Suppressor macrophage treated with lipopolysaccharide for 4 hours (primary cell): ENCODE measurements at places on chromosomes 5 and 9.

- no peak for DNase-seq
These were observed 25.8 kb downstream of the CDC25C start for GRCh38 chr5:138305797-138306196.

- DNase-seq = no peak
These were observed 22.6 kb upstream of the ASPN start for GRCh38 chr9:92504881-92505280.

- no peak for DNase-seq
These were observed 49.5 kb upstream of the RETREG1 start for GRCh38 chr5:16666130-16666882.

GRCh38 chr9:472479-473075 lies 257.9 kb downstream of the DOCK8 start:
- no peak for DNase-seq

DNA sequence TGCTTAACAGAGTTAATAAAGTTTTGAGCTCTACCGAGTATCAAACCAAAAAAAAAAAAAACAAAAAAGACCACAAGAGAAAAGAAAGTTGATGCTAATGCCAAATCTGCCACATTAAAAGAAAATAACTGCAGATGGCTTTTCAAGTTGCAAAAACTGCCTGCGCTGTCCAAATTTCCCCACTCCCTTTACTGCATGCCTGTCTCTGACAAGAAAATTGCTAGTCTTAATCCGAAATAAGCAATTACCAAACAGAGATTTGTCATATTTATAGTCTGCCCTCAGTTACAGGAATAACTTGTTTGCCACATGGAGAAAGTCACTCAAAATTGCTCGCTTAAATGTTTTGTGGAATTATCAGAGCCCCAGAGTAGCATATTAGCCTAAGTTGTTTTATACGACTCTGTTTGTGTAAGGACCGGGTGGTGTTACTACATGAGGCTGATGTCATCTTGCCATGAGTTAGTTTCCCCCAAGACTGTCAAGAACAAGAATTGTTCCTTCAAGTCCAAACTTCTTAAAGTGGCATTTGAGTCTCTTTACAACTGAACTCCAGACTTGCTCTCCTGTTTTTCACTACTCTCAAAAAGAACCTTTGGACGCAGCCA lies 160.9 kb downstream of the CEP120 start:
- DNase-seq = no peak

DNA sequence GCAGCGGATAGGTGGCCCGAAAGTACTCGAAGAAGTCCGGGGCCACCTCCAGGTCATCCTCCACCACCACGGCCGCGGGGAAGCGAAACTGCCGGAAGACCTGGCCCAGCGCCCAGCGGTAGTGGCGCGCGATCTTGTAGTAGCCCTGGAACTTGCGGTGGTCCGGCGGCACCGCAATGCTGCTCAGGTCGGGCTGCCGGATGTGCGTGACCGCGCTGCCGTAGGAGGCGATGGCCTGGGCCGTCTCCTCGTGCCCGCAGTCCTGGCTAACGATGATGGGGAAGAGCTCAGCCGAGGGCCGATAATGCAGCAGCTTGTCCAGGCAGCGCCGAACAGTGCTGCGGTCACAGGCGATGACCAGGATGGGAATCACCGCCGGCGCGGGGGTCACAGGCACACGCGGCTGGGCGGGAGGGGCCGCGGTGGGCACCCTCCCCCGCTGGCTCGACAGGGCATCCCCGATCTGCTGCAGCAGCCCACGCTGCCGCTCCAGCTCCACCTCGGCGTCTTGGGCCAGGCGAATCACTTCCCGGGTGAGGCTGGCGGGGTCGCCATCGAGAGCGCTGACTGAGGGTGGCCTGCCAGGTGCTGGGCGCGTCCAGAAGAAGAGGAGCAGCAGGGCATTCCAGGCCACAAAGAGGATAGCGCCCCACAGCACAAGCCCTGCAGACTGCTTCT lies 10.2 kb downstream of the MGAT1 start:
- no peak for DNase-seq

DNA sequence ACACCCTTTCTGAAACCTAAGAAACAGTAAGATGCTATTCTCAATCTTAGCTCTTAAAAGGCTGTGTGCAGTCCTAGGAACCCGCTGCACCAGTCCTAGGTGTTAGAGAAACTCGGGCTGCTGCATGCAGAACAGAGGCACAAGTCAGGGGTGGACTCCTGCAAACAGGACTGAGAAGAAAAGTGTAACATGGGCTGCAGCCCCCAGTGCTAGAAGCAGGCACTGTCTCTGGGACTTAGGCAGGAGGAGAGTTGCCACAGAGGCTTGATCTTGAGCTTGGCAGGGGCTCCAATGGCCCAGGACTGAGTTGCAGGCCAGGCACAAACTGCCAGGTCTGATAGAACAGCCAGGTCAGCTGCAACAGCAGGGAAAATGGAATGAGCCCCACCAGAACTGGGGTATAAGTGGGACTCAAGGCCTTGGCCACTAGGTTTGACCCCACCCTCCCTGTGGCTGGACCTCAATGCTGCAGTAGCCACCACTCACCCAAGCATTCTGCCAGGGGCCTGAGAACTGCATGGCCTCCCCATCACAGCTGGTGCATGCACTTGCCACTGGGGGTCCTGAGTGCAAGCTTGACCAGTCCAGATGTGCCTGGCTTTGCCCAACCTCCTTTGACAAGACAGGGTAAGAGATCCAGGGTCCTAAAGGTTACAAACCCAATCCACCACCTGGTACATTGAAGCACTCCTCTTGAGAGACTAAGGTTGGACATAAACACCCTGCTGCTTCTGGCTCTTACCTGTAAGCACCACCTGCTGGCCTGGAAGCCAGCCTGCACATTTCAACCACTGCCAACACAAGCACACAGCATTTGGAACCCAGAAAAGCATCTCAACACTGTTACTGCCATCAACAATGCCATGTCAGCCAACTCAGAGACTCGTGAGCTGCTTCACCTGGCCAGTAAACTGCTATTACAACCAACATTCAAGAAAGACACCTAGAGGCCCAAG lies 103.3 kb downstream of the FBXL17 start:
- no peak for DNase-seq

DNA sequence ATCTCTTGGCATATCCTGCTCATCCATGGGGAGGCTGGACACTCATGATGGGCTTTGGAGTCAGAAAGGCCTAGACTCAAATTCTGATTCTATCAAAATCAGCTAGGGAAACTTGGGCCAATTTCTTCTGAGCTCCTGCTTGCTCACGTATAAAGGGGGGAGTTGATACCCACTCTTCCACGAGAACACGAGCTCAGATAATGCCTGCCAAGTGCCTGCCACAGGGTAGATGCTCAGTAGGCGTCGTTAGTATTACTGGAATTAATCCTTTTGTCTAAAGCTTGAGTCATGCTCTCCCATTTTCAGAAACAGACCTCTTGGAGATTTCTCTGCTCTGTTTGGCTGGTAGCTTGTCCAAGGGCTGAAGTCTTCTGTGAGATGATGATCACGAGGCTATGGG lies 238.3 kb upstream of the MVB12B start:
- DNase-seq = no peak

- DNase-seq = no peak
These were observed 107.3 kb upstream of the ANKRD55 start for GRCh38 chr5:56340196-56340980.

DNA sequence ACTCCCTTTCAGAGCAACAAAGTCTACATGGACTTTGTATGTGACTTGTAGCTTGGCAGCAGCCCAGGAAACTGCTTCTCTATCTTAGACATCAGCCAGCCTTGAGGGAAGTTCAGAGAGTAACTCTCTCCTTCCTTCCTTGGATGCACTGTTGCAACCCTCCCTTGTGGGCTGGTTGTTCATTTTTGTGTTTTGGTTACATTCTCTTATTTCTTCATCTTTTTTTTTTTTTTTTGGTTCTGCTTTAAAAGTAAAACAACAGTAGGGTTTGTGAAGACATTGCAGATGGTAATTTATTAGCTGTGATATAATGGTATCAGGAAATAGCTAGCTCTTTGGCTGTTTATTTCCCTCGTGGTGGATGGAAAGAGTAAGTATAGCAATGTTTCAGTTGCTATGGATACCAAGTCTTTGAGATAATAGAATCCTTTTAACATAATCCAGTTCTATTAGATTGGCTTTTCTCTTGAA lies 97.9 kb upstream of the MAMDC2 start:
- peak; percentile 75 for DNase-seq

- DNase-seq = no peak
These were observed 2031.8 kb upstream of the CDH6 start for GRCh38 chr5:29161399-29162291.

DNA sequence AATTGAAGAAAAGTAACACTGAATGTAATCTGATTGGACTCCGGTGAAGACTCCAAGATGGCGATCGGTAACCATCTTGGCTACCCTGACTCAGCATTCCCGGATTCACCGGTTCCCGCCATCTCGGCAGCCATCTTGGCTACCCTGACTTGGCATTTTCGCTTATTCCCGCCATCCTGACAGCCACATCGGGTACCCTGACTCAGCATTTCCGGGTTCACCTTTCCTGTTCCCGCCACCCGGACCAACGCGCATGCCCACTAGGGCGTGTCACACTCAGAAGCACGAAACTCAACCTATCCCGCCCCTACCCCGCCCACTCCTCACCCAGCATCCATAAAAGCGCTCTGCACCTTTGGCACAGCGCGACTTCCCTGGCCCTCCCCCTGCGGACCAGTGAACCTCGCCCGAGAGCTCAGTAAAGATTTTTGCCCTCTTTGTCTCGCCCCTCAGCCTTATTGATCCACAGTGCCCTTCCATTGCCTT lies 17.2 kb downstream of the SPTLC1 start:
- DNase-seq = peak; percentile 51

DNA sequence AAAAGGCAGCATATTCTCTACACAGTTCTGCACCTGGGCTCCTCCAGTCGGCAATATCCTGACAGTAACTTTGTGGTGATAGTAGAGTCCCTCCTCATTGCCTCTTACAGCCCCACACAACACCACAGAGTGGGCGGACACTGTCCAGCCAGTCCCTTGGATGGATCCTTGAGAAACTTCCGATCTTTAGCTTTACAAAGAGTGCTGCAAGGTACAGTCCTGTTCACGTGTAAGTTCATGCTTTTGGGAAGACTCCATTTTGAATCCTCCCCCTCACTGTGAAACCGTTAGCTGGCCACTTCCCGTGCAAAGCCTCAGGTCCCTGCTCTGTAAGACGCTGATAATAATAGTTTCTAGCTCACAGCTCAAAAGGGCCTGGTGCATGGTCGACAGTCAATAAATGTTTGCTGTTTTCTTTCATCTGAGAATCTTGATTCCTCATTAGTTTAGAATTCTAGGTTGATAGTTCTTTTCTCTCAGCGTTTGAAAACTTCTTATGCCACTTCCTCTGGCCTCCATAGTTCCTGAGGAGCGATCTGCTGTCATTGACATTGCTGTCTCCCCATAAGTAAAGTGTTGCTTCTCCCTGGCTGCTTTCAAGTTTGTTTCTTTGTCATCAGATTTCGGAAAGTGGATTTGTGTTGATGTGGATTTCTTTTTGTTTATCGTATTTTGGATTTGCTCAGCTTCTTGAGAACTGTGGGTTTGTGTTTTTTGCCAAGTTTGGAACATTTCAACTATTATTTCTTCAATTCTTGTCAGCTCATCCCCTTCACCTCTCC lies 82.9 kb downstream of the COL23A1 start:
- DNase-seq = no peak

DNA sequence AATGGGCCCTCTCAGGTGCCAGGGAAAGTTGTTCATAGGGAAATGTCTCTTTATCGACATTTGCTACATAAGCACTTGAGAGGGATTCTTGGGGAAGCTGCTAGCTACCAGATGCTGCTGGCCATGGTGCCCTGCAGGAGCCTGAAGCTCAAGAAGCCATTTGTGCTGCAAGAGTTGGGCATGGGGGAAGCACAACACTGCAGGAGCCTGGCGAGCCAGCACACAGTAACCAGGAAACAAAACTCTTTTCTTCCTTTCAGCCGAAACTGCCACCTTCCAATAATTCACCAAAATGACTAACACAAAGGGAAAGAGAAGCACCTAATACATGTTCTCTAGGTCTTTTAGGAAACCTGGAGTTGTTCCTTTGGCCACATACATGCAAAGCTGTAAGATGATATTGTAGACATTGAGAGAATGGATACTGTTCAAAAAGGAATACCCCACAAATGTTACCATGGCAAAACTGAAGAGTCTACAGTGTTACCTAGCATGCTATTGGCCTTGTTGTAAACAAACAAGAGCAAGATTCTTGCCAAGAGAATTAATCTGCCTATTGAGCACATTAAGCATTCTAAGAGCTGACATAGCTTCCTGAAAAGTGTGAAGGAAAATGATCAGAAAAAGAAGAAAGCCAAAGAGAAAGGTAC lies 26.1 kb upstream of the LARP1 start:
- no peak for DNase-seq

DNA sequence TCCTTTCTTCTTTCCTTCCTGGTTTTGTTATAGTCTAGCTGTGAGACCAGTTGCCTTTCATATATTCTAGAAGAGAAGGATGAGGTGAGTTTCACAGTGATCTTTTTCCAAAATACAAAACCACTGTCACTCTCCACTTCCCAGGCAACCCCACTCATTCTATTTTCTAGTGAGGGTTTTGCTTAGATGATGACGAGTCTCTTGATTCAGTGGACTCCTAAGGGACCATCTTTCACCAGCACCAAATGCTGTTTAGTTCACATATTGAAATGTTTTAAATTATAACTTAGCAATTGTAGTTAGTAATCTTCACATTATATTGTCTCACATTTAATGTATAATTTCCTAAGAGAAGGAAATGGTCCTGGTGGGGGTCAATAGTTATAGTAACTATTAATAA lies 25.2 kb downstream of the PIK3R1 start:
- DNase-seq = no peak

- no peak for DNase-seq
These were observed 145.0 kb downstream of the FSTL4 start for GRCh38 chr5:133467335-133467779.

DNA sequence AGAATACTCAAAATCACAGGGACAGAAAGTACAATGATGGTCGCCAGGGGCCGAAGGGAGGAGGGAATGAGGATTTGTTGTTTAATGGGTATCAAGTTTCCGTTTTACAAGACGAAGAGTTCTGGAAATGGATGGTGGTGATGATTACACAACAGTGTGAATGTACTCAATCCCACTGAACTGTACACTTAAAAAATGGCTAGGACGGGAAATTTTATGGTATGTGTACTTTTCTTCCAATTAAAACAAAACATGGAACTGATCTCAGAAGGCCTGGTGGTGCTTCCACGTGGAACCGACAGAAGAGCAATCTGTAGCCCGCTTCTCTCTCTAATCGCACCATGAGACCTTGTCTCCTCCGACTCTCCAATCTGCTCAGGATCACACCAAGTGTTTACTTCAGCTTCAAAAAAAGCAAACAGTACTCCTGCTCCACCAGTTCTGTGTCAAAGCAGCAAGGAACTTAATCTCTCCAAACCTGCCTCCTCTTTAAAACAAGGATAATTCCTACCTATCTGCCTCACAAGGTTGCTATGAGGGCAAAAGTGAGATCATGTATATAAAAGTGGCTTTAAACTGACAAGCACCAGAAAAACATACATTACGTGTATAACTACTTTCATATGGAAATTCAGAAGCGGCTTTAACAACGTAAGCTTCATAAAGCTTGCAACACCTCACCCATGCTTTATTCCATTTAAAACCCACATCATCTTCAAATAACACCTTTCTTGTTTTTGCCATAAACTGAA lies 2.1 kb downstream of the ECPAS start:
- peak; percentile 9 for DNase-seq

- DNase-seq = no peak
These were observed 196.5 kb downstream of the SNX18 start for GRCh38 chr5:54713923-54714581.

GRCh38 chr9:127791085-127791484 lies 5.3 kb downstream of the CDK9 start:
- no peak for DNase-seq
